SJSA1 (cell line): ENCODE measurements at places on chromosomes 13 and 19.

- DNase-seq: no peak
These were observed 18.3 kb downstream of the FBXO27 start for GRCh38 chr19:39014037-39014436.

DNA sequence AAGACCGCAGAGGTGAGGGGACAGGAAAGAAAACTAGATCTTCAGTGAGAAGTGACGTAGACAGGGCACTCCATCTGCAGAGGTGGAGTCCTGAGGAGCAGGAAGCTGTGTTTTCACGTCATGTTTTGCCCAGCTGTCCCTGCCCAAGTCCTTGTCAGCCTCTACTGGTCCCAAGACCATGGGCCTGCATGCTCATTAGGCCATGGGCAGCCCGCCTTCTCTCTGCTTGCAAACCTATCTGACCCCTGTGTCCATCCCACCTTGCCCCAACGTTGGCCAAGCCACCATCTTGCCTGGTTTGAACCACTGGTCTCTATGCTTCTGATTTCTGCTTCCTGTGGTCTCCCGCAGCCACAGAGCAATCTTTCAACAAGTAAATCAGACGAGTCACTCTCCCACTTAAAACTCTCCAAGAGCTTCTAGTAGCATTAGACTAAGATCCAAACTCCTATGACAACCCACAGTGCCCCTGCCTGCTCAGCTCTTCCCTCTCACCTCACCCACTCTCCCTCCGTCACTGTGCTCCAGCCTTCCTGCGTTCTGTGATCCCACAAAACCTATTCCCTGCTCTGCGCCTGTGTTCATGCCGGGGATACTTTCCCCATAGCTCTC lies 18.6 kb upstream of the CCNE1 start:
- DNase-seq: no peak

DNA sequence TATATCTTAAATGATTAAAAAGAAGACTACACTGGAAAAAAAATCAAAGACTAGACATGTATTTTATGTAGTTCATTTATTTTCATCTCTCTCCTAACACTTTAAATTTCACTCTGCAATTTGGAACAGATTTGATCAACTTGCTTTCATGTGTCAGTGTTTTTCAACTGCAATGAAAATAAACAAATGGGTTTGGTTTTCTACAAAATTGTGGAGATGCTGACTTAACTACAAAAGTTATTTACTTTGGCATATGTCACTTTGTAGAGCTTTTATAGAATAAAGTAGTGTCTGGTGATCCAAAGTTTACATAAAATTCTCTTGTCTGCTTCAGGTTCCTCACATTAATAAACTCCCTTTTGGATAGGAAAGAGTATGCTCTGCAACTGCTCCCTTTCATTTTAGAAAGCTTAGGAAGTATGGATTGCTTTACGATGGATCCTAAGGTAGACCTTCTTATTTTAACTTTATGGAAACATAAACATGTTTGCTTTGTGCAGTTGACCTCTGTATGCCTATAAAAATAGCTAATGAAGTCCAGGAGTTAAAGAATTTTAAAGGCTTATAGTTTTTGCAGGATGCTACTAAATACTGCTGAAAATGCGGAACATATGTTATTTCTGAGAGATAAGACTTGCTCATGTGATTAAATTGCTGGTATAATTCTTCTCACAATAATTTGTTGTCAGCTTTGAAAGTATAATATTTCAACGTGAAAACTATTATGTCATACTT lies 815.9 kb downstream of the PCDH9 start:
- no peak for DNase-seq

- peak; percentile 20 for DNase-seq
These were observed 351.2 kb downstream of the DNAJC15 start for GRCh38 chr13:43374621-43375020.

DNA sequence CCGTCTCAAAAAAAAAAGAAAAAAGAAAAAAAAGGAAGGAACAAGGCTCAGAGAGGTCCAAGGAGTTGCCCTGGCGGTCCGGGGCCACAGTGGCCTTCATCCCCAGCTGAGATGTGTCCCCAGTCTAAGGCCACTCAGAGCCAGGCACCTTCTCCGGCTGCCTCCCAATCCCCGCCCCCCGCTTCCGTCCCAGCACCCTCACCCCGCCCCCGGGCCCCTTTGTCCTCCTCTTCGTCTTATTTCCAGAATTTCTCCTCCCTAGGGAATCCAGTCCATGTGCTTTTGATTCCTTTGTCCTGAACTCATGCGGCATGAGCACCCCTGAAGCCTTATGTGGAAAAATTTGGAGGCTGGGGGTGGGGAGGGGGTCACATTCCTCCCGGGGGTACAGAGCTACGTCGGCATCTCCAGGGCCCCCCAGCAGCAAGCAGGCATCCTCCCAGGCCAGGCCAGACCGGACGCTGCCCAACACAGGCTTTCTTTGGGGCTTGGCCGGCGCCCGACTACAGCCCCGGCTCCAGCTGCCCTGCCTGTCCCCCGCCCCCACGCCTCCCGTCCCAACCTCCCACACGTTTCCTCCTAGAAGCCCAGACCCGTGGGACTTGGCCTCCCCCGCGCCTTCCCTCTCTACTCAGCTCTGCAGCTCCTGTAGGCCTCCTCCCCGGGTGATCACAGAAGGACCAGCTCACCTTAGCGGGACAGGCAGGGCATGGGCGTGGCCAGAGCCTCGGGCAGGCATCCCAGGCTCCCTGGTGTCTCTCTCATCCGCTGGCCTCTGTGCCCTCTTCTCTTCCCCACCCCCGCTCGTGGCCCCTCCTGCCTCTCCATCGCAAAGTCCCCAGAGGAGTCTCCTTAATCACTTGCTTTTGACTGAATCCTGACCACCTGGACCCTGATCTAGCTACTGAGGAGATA lies 17.8 kb upstream of the ADGRE5 start:
- DNase-seq: no peak

DNA sequence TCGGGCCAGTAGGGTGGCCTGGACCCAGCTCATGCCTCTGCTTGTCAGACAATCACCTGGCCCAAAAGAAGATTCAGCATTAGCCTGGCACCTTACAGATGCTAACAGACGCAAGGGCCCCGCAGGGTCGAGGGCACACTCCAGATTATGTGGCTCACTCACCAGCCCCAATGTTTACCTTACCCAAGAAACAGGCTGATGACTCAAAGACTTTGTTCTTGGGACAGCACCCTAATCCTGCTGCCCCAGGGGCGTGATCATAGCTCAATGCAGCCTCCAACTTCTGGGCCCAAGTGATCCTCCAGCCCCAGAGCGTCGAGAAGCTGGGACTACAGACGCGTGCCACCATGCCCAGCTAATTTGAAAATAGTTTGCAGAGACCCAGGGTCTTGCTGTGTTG lies 9.8 kb downstream of the ECSIT start:
- no peak for DNase-seq

- DNase-seq: no peak
These were observed 442 bp downstream of the RAB8A start for GRCh38 chr19:16111909-16112752.

- peak; percentile 85 for DNase-seq
These were observed at the start of gene S1PR2 for GRCh38 chr19:10230861-10231611. Gene S1PR2, minus strand, starts transcription at chr19:10231331. Its CDS starts 6,426 bp downstream, at chr19:10224905.

GRCh38 chr13:36887758-36888521 lies 32.1 kb downstream of the SMAD9 start:
- DNase-seq: no peak

GRCh38 chr19:47609906-47610894 lies 1.3 kb downstream of the BICRA start:
- DNase-seq: peak; percentile 62

GRCh38 chr19:40744554-40745401 lies 5.5 kb downstream of the ACTMAP start:
- no peak for DNase-seq

GRCh38 chr19:56130006-56130405 lies 8.9 kb upstream of the ZNF787 start:
- DNase-seq: no peak

GRCh38 chr13:30908416-30908980 lies 2.4 kb downstream of the MEDAG start:
- DNase-seq: no peak

GRCh38 chr19:28401739-28402424 lies 811.1 kb downstream of the UQCRFS1 start:
- no peak for DNase-seq

DNA sequence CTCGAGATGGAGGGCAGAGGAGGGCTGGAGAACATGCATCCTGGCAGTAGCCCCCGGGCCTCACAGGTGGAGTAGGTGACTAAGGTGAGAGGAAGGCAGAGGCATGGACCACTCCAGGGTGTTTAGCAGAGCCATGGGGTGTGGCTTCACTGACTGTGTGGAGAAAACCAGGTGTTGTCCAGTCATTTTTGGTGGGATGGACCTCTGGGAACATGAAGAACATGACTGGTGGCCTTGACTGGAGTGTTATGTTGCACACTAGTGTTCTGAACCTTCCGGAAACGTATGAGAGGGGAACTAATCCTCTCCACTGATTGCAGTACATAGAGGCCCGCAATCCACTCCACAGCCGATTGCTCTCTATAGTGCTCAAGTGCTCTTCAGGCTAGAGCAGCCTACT lies 16.9 kb downstream of the MED26 start:
- DNase-seq: no peak

DNA sequence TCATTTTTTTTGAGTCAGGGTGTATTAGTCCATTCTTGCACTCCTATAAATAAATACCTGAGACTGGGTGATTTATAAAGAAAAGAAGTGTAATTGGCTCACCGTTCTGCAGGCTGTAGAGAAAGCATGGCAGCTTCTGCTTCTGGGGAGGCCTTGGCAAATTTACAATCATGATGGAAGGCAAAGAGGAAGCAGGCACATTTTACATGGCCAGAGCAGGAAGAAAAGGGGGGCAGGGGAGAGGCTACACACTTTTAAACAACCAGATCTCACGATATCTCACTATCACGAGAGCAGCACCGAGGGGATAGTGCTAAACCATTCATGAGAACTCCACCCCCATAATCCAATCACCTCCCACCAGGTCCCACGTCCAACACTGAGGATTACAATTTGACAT lies 44.5 kb upstream of the MIR17HG start:
- no peak for DNase-seq

GRCh38 chr19:12478234-12478941 lies 6.2 kb downstream of the ZNF709 start:
- DNase-seq: no peak

GRCh38 chr19:533364-534058 lies 2.0 kb downstream of the CDC34 start:
- DNase-seq: no peak

- no peak for DNase-seq
These were observed 81.0 kb upstream of the UBAC2 start for GRCh38 chr13:99119656-99120055.

DNA sequence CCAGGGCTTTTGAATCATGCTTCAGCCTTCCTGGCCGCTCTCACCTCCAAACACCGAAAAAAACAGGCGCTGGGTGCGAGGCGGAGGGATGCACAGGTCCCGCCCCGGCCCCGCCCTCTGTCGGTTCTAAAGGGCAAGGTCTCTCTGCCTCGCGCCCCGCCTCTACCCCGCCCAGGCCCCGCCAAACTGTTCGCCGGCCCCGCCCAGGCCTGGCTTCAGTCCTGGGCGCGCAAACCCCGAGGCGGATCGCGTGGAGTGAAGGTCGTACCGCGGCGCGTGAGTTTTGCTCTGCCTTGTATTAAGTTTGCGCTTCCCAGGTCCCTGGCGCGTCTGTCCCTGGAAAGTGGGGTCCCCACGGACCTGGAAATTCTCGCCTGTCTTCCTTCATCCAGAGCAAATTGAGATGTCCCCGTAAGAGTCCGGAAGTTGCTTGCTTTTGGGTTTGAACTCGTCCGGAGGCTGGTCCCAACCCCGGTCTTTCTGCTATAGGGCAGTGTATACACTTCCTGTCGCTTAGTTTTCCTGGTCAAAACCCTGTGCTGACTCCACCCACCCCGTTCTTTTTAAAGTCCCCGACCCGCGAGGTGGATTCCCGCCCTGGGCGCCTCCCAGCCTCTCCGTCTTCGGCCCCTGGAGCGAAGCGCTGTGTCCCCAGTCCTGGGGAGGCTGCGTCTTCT lies 8.4 kb downstream of the ZNF808 start:
- DNase-seq: no peak

DNA sequence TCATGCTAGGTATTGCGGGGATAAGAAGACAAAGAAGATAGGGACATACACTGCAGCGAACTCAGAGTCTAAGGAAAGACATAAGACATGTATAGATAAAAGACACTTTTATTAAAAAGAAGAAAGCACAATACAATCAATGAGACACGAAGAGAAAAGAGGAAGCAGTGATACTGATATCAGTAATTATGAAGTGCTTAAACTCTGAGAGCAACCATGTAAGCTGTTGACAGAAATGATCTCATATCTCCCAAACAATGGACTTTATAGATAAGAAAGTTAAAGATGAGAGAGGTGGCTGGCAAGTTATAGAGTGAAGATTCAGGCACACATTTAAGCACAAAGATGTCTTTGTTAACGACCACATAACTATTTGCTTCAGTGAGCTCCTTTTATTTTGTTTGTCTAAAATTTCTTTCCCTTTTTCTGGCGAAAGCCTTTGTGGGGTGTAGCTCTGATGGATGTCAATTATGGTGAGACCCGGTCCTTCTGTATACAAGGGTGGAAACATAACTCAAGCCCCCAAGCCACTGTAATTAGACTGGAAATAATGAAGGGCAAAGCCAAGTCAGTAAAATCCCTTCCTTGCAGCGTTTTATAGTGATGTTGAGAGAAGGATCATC lies 818.0 kb upstream of the SLC10A2 start:
- no peak for DNase-seq

DNA sequence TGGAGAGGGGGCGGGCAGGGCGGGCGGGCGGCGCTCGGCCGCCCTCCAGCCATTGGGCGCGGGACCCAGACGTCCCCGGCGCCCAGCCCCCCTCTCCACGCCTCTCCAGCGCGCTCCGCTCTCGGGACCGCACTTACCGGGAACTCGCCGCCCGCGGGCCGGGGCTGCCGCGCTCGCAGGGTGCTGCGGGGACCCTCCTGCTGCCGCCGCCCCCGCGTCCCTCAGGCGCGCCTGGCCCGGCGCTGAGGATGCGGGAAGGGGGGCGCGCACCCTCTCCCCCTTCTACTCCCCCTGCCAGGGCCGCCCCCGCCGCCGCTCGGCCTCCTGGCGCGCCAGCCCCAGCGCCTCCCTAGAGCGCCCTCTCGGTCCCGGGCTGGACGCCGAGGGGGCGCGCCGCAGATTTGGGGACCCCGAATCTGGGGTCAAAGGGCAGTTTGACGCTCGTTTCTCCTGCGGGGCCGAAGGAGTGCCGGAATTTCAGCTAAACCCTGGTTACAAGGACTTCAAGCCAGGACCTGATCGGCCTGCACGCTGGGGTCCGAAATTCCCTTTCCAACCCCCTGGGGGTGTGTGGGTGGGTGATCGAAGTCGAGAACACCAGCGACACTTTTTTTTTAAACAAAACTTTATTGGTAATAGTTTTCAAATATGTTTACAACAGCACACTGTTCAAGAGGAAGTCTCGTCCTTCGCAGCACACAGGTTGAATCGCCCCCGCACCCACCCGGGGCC lies 696 bp upstream of the SAMD1 start:
- DNase-seq: peak; percentile 57
